ENCODE measurements at places on chromosomes 12 and 14.
A peak's percentile ranks its signal among the peaks of the same experiment; 100 is the strongest.

- no peak for DNase-seq
Measured at GRCh38 chr12:50786498-50787231, 22.8 kb downstream of the ATF1 start.

GRCh38 chr12:66945189-66945817 is 266.4 kb upstream of the GRIP1 start:
- no peak for DNase-seq

- DNase-seq, result no peak
Measured at GRCh38 chr14:64987438-64987767, 708 bp downstream of the FNTB start.

DNA sequence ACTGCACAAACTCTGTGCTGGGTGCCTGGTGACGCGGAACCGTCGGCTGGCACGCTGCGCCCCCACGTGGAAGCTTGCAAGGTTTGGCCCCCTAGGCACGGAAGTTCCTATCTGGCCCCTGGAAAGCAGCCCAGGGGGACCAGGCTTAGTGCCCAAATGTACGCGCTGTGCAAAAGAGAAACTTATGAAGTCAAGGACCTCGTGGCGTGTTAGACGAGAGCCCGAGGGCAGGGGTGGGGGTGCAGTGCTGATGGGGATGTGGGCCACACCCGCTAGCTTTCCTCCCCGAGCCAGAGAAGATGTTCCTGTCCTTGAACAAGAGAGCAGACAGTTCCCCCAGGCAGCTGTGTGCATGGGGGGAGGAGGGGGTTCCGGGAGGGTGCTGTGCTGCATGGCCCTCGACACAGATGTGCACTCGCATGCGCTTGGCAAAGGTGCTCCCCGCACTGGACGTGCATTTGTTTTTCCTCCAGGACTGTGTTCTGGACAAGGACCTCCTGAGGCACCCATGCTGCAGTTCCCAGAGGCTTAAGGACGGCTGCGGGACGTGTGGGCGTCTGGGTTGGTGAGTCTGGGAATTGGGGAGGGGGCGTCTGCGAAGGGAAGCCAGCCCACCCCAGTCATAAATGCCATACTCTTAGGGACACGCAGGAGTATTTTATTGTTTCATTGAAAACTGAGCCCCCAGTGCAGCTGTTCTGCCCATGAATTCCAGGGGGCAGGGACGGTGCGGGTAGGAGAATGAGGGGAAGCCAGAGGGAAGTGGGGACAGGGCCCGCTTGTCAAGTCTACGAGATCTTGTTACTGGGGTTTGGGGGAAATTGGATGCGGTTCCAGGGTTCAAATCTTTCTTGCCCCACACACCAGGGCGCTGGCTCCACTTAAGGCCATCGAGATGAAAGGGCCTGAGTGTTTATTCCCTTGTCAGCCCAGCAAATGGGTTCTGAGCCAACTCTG is 80.0 kb downstream of the NTF3 start:
- no peak for DNase-seq

GRCh38 chr14:68442828-68443629 is 349.8 kb downstream of the ZFP36L1 start:
- DNase-seq, result no peak

- no peak for DNase-seq
Measured at GRCh38 chr14:51540364-51540763, 111.3 kb upstream of the FRMD6 start.

GRCh38 chr12:63949902-63950301 is 105.4 kb downstream of the SRGAP1 start:
- no peak for DNase-seq

- no peak for DNase-seq
Measured at GRCh38 chr12:48980389-48980952, 2.3 kb downstream of the WNT1 start.

DNA sequence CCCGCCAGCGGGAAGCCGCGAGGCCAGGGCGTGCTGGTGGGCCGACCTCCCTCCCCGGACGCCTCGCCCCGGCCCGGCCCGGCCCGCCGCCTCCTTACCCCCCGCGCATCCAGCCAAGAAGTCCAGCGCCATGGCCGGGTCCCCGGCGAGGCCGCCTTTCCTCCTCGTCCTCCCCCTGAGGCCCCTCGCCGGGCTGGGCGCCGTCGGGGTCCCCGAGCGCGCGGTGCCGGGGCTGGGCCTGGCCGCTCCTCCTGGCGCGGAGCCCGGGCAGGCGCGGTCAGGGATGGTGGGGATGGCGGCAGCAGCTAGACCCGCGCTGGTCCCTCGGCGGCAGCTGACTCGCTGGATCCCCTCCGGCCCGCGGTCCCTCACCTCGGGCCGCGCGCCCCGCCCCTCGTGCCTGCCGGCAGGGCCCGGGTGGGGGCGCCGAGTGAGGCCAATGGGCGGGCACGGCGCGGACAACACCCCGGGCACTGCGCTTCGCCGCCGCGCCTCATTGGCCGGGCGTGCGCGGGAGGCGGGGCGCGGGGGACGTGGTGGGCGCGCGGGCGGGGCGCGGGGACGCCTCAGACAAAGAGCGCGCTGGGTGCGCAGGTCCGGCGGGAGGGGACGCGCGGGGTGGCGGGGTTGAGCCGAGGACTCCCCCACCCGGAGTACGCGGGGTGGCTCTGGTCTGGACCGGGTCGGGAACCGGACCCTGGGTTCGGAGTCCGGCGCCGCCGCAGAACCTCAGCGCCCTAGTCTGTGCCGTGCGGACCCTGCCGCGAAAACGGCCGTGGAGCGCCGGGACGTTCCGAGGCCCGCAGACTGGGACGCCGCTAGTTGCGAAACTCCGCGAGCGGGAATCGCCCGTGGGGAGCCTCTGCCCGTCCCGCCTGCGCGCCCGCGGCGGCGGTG is at the start of gene SLC25A29:
Gene SLC25A29, minus strand, starts transcription at position 344 of the 897 bp plus-strand sequence. Its CDS starts 212 bp downstream, at position 132.
- DNase-seq, result peak; percentile 65

DNA sequence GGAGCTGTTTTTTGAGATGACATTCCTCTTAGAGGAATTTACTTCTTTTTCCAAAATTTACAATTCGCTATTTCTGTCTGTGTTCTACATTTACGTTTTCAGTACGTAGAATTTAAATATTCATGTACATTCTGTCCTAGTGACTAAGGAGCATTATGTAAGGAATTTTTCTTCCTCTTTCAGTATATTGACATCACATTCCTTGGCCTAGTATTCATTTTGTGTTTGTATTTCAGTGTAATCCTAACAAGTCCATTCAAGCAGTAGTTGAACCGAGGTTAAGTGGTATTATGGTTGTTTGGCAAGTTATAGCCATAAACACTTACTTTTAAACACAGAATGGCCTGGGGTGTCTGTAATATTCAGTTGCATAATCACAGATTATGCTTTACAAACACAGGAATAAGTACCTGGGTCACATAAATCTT is 465.2 kb downstream of the PCNX1 start:
- no peak for DNase-seq

DNA sequence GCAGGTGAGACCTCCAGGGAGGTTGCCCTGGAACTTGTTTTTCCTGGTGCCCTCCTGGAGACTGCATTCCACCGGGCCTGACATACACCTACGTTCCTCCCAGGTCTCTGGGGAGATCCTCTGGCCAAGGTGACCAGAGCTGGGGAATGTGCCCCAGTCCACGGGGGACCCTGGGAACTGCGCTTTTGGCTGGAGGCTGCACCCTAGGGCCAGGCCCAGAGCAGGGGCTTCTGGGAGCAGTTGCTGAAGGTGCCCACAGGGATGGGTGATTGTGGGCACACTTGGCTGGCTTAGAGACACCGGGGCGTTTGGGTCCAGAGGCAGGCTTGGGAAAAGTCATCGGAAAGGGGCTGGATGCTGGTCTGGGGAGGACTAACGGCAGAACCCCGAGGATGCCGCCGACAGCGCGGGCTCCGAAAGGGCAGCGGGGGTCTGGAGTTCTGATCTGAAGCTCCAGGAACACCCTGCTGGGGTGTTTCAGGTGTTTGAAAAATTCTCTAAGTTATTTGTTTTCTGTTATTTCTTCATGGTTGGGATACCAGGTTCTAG is 36.5 kb upstream of the TDRD9 start:
- DNase-seq, result no peak

DNA sequence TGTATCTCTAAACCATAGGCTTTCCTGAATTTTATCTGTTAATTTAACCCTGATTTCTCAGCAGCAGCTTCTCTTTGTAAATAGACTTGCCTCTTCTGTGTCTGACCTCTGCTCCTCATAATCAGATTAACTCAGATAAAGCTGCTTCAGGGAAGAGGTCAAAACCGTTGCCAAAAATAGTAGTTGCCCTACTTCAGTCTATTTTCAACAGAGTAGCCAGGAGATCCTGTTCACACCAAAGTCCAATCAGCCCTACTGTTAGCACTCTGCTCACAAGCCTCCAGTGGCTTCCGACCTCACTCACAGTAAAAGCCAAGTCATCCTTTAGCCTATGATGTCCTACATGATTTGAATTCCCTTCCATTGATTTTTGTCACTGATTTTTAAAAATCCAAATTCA is 258.4 kb downstream of the PPFIA2 start:
- no peak for DNase-seq

DNA sequence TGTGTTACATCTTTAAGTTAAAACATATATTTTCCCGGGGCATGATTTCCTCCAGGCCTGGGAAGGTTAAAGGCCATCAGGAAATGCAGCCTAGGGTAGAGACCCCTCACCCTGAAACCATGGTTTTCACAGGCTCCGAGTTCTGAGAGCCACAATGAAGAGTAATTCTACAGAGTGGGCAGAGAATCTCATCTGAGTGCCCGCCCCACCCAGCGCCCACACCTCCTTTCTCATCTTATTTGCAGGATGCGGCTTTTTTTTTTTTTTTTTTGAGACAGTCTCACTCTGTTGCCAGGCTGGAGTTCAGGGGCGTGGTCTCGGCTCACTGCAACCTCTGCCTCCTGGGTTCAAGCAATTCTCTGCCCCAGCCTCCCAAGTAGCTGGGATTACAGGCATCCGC is 170.7 kb downstream of the FOXN3 start:
- DNase-seq, result no peak

GRCh38 chr14:61701946-61702345 is 6.6 kb downstream of the HIF1A start:
- DNase-seq, result no peak

- no peak for DNase-seq
Measured at GRCh38 chr14:106538201-106538600, 1011.8 kb downstream of the TMEM121 start.

DNA sequence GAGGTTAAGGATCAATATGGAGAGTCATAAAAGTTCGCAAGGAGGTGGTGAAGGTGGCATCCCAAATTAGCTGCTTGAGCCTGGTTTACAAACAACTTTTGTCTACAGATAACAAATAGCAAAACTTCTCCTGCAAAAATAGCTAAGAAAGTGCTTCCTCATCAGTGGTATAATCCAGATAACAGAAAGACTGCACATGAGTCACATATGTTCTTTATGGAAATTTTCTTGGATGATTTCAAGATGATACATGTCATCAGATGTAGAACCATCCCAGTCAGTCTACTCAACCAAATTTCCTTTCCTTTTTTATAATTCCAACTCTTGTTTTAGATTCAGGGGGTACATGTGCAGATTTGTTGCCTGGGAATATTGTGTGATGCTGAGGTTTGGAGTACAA is 133.0 kb downstream of the BTG1 start:
- no peak for DNase-seq

DNA sequence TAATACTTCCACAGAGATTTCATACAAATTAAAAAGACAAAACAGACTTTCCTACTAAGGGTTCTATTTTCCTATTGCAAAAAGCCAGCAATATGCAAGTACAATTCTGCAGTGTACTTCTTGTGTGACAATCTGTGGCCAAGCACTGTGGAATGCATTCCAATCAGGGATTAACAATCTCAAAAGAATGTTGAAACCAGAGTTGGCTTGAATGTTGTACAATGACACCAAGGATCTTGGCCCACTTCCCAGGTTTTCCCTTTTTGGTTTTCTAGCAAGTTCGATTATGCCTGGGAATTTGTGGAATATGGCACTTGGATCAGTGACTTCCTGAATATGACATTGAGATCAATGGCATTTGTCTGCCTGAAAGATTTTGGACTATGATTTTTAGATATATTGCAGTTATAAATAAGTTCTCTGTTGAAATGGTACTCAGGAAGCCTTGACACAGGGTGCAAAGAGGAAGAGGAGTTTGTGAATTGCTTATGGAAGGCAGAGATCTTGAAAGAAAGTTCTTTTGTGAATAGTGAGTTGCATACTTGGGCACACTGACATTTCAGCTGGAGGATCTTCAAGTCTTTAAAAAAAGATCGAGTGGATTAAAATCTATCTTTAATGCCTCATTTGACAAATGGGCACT is 81.4 kb upstream of the FERMT2 start:
- DNase-seq, result no peak

DNA sequence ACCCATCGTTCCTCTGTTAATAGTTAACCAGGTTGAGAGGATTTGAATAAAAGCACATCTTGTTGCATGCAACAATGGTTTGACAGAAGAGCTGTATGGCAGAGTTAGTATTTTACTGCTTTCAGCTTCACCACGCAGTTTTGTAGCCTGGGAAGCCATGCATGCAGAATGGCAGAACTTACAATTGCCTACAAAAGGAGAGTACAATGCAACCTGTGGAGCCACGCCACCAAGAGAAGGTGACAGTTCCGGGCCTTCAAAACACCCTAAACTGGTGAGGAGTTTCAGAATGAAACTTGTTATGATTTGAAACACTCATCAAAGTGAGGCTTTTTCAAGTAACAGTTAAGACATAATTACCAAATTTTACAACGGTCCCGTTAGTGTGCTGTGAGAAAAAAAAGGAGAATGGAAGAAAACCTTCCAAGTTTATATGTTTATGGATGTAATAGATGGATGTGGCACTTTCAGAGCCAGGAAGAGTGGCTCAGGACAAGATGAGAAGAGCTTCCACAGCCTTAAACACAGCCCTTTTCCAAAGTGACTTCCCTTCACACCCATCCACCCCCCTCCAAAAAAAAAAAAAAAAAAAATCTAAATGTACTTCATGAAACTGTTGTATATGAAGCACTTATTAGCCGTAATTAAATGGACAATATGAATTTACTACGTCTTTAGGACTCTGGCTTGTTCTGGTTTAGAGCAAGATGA is 158.7 kb downstream of the EGLN3 start:
- DNase-seq, result no peak

DNA sequence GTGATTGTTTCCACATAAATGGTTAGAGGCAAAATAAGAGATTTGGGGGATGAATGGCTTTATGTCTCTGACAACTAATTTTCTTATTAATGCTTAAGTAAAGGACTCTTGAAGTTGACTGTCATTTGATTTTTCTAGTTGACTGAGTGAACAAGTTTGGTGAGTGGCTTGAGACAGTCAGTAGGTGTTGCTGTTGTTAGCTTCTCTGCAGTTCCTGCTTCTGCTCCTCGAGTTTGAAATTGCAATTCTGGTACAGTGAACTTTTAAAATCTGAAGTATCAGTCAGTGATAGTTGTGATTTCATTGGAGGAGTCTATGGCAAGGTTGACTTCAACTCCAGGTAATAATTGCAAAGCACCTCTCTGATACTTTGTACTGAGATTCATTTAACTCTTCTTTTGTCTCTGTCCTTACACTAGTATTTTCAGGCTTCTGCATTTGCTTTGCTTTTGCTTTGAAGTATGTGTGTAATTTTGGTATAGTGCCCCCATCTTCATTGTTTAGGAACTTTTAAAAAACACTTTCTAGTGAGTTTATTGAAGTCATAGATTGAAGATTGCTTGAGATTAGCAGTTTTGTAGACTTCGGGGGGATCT is 415.5 kb downstream of the PCNX1 start:
- peak; percentile 50 for DNase-seq

GRCh38 chr12:93402333-93403311 is 24.9 kb downstream of the NUDT4 start:
- DNase-seq, result no peak

- no peak for DNase-seq
Measured at GRCh38 chr14:106129274-106129673, 602.9 kb downstream of the TMEM121 start.

Measured in OCI-M1 (cell line).